ENCODE measurements at places on chromosomes 2 and 18. TPM values are rescaled to one million over a fixed set of nuclear protein-coding genes. Genes with fewer than 3 reads are reported as not detected.

- DNase-seq, result no peak
- peak overlapping the region; percentile 67 for H3K27ac ChIP-seq
- peaks cover 8% of the 10 kb centered on the region for H3K4me1 ChIP-seq
- no peaks in the 10 kb centered on the region for H3K27me3 ChIP-seq
These were observed 9.5 kb downstream of the USP40 start for GRCh38 chr2:233556881-233557736.

DNA sequence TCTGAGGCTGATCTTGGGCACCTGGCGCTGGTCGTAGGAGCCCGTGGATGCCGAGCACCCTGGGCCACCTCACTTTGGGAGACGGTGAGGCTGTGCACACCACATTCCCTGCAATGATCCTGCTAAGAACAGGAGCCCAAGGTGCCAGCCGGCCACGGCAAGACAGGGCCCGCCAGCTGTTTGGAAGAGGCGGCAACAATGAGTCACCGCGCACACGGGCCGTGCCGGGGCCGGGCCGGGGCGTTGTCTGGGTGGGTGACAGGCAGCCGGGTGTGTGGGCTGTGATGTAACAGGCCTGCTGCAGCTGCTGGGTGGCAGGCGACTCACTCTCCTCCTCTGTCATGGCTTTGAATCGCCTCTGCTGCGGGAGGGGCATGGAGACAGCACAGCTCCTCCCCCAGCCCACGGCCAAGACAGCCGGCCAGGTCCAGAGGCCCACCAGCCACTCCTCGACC is 49.7 kb upstream of the ODC1 start:
- H3K27me3 ChIP-seq, result peaks cover 29% of the 10 kb centered on the region
- peak overlapping the region; percentile 41 for H3K4me3 ChIP-seq
- H3K4me1 ChIP-seq, result peaks cover 24% of the 10 kb centered on the region
- DNase-seq, result peak; percentile 33
- peaks cover 6% of the 10 kb centered on the region for H3K36me3 ChIP-seq
- H3K27ac ChIP-seq, result peak overlapping the region; percentile 84

GRCh38 chr2:149329068-149329467 is 1.3 kb upstream of the LYPD6 start:
- no peak for DNase-seq
- peaks cover 4% of the 10 kb centered on the region for H3K4me1 ChIP-seq
- peak overlapping the region; percentile 79 for H3K4me3 ChIP-seq
- H3K36me3 ChIP-seq, result peaks cover 10% of the 10 kb centered on the region
- no peak overlapping the region for H3K27ac ChIP-seq
- H3K27me3 ChIP-seq, result peaks cover 62% of the 10 kb centered on the region

DNA sequence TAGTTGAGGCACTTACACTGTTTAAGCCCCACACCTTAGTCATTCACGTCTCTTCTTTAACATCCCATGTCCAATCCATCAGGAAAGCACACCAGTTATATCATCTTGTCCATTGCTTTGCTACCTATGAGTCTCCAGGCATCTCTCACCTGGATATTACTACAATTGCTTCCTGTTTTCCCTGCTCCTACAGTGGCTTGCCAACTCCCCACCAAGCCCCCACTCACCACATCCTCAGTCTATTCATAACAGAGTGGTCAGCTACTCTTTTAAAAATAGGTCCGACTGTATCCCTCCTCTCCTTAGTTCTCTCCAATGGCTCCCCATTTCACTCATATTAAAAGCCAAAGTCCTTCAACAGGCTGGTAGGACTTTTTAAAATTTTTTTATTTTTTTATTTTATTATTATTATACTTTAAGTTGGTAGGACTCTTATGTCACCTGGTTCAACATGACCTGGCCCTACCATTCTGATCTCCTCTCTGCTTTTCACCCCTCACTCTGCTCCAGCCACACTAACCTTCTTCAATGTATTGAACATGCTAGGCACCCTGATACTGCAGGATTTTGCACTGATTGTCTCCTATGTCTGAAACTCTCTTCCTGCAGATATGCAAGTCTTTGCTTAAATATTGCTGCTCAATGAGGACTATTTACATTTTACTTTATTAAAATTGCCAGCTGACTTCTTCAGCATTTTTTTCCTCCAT is 253.2 kb downstream of the CYRIA start:
- H3K27me3 ChIP-seq, result no peaks in the 10 kb centered on the region
- H3K4me1 ChIP-seq, result no peaks in the 10 kb centered on the region
- no peak overlapping the region for H3K4me3 ChIP-seq
- no peak overlapping the region for H3K27ac ChIP-seq

GRCh38 chr2:17059458-17059857 is 393.8 kb upstream of the CYRIA start:
- H3K4me1 ChIP-seq, result no peaks in the 10 kb centered on the region
- no peak overlapping the region for H3K4me3 ChIP-seq
- no peak overlapping the region for H3K27ac ChIP-seq

DNA sequence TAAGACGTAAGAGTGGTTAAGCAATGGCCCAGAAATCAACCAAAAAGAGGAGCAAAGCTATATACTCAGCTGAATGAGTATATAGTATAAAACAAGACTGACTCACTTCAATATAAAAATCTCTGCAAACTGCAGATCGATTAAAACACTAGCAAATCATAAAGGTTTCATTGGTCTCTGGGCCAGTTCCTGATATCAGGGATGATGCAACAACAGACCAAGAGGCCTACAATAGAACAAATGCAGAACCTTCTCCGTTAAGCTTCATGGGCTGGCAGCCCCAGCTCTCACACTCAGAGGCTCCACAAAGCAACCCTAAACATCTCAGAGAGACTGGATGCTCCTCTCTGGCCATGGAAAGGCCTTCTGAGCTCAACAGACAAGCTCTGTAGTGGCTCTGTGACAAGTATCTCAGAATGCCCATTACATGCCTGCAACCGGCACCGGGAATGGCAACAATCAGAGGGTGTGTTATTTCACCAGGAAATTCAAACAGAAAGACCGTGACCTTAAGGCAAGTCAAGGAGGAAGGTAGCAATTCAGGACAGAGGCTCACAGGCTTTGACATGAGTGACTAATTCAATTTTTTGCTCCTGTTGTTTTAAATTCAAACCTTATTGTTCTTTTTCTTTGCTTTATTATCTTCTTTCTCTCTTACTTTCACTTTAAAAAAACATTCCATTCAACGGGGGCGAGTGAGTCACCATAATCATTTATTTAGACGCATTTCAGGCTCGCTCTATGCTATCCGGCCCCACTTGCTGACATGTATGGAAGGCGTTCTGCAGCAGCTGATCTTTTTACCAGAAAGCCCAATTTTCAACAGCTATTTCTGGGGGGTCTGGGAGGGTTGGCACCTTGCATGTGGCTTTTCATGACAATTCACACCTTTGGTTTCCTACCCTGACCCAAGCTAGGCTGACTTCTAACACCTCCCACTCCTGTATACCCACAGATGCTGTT is 15.1 kb downstream of the CYRIA start:
- peaks cover 13% of the 10 kb centered on the region for H3K4me1 ChIP-seq
- H3K4me3 ChIP-seq, result no peak overlapping the region
- no peak for DNase-seq
- peaks cover 11% of the 10 kb centered on the region for H3K27me3 ChIP-seq
- no peak overlapping the region for H3K27ac ChIP-seq
- no peaks in the 10 kb centered on the region for H3K36me3 ChIP-seq

SLC9A2 gene
- total RNA-seq, result not detected

PLGLB1 gene
- 2.3 TPM for total RNA-seq

DNA sequence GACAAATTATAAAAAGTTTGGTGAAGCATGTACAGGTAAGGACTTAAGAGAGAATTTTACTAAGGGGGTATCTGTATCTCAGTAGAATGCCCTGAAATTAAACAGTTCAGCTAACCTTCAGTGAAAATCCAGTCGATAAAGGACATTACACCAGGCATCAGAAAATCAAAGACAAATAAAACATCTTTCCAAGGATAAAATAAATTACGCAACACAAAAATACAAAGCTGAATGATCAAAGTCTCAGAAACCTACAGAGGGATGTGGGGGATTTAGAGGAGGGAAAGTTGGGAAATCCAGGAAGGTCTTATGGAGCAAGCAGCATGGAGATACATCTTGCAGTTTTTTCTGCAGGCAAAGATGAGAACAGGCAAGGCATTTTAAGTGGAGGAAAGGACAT is 384.1 kb downstream of the TNS1 start:
- no peak overlapping the region for H3K27ac ChIP-seq
- H3K27me3 ChIP-seq, result no peaks in the 10 kb centered on the region
- DNase-seq, result no peak
- no peaks in the 10 kb centered on the region for H3K36me3 ChIP-seq
- no peaks in the 10 kb centered on the region for H3K4me1 ChIP-seq

DNA sequence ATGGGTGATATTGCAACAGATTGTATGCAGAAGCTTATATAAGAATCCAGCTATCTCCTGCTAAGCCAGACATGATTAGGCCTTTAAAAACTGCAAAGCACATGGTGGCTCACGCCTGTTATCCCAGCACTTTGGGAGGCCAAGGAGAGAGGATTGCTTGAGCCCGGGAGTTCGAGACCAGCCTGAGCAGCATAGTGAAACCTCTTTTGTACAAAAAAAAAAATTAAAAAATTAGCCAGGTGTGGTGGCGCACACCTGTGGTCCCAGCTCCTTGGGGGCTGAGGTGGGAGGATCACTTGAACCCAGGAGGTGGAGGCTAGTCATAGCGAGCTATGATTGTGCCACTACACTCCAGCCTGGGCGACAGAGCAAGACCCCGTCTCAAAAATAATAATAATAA is 204.6 kb downstream of the TNS1 start:
- H3K36me3 ChIP-seq, result no peaks in the 10 kb centered on the region
- H3K27ac ChIP-seq, result no peak overlapping the region
- DNase-seq, result no peak
- no peaks in the 10 kb centered on the region for H3K27me3 ChIP-seq
- H3K4me3 ChIP-seq, result no peak overlapping the region
- peaks cover 6% of the 10 kb centered on the region for H3K4me1 ChIP-seq

DSC2 gene
- total RNA-seq, result 0.05 TPM

DNA sequence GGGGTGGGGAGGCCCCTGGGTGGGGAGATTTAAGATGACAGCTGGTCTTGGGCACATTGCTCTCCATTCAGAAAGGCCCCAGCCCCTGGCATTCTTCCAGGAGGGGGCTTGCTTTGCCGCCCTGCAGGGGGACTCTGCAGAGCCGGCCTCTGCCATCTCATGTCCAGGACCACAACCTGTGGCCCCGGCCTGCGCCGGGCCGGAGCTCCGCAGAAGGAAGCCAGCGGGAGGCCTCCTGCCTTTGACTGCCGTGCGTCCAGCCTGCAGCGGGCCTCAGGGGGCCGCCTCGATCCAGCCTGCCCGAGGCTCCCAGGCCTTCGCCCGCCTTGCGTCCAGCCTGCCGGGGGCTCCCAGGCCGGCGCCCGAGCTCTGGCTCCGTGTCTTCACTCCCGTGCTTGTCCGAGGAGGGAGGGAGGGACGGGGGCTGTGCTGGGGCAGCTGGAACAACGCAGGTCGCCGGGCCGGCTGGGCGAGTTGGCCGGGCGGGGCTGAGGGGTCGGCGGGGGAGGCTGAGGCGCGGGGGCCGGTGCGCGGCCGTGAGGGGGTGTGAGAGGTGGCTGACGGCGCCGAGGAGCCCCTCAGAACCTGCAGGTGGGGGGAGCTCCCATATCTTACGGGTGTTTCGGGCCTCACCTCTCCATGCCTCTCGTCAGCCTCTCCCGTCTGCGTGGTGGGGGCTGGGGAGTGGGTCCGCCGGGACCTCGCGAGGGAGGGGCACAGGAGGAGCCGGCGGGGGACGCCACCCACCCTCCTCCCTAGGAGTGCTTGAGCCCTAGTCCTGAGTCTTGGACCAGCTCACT is 20.4 kb downstream of the GPC1 start:
- peaks cover 4% of the 10 kb centered on the region for H3K4me1 ChIP-seq
- H3K36me3 ChIP-seq, result no peaks in the 10 kb centered on the region
- DNase-seq, result no peak
- H3K4me3 ChIP-seq, result no peak overlapping the region

DNA sequence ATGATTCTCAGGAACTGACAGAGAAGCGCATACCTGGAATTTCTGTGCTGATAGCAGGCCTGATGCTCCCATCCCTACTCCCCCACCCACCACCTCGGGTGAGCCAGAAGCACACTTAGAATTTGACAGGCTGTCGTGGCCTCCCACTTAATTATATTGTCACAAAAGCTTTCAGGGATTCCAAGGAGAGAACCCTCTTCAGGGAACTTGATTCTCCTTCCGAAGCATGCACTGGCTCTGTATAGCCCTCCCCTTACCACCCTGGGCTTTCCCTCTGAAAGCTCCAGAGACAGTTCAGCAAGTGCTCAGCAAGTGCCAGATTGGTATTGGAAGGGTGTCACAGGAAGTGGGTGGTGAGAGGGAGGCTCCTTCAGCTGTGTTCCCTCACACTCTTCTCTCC is 252.5 kb upstream of the SIX2 start:
- no peak overlapping the region for H3K27ac ChIP-seq
- H3K4me3 ChIP-seq, result no peak overlapping the region
- no peaks in the 10 kb centered on the region for H3K36me3 ChIP-seq
- no peak for DNase-seq

GRCh38 chr2:121565389-121566250 is 34.9 kb downstream of the RNU4ATAC start:
- no peak overlapping the region for H3K4me3 ChIP-seq
- H3K27me3 ChIP-seq, result no peaks in the 10 kb centered on the region
- peaks cover 5% of the 10 kb centered on the region for H3K36me3 ChIP-seq
- DNase-seq, result no peak
- peaks cover 28% of the 10 kb centered on the region for H3K4me1 ChIP-seq
- H3K27ac ChIP-seq, result no peak overlapping the region

THOC1 gene
- 83.7 TPM for total RNA-seq

DLGAP1 gene
- total RNA-seq, result 1.6 TPM

Data from T-helper 17 cell (primary cell).